ENCODE measurements at places on chromosomes 4 and X.

- no peak for DNase-seq
These were observed 70.3 kb downstream of the WFS1 start for GRCh38 chr4:6339818-6340445.

DNA sequence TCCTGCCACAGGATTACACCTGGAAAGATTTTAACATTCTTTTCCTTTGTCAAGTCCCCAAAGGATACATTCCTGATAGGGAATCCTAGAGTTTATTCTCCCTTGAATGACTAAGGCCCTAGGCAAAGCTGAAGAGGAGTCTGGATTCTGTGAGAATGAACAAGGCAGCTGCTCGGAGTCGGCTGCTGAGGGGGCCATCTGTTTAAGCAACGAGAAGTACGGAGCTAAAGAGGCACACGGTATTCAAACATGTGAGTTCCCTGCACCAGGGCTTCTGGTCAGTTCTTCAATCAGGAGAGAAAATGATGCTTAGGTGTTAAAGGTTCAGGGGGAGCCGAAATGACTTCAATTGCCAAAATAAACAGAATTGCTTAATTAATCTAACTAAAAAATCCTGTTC is 97.6 kb downstream of the MGST2 start:
- no peak for DNase-seq

DNA sequence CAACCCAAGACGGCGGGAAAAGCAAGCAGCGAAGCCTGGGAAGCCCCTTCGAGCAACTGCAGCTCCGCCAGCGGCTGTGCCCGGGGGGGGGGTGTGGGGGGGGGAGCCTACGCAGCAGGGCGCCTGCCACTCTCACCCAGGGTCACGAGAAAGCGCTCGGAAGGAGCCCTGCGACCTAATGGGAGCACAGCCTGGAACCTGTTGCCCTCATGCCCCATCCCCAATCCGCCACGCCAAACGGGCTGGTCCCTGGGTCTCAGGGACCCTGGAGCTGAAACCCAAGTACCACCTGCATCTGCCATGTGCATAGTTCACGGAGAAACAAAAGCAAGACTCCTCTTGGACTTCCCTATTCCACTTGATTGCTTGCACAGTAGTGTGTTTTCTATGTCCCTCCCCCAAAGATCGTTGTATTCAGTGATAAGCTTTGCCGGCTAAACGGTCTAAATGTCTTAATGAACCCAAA is 359 bp upstream of the GAB3 start:
- DNase-seq: no peak

DNA sequence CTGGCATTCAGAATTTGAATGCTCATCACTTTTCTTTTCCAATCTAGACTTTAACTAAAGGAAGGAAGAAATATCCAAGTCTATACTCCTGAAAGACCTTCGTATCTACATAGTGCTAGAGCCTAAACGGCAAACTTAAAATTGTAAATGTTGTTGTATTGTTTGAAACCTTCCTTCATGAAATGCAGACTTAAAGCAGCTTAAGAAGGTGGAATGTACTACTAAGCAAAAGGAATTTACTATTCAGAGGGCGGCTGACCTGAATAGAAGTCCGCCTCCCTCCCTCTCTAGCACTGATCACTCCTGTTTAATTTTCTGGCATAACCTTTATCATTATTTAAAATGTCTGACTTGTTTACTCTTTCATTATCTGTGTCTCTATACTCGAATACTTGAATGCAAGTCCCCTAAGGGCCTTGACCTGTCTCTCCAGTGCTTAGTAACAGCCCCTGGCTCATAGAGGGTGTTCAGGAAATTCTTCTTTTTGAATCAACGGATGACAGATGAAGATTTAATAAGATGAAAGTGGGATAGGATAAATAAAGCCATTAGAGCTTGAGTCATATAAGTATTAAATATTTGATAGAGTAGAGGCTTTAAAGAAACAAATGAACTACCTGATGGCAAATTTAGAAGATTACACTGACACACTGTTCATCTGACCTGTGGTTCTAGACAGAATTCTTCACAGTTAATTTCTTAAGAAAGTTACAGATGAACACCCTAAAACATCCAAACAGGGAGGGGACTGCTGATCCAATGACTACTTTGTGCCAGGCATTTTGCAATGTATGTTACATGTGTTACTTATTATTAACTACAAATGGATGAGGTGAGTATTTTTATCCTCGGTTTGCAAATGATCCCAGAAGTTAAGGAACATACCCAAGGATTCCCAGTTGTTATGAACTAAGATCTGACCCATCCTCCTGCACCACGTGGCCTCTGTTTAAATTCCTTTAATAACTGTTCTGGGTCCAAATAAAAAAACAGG is 20.2 kb upstream of the RBPJ start:
- DNase-seq: no peak

GRCh38 chr4:42391981-42392380 is 5.3 kb upstream of the SHISA3 start:
- no peak for DNase-seq

GRCh38 chrX:1476682-1477081 is 24.0 kb upstream of the ASMTL start:
- peak; percentile 0 for DNase-seq

DNA sequence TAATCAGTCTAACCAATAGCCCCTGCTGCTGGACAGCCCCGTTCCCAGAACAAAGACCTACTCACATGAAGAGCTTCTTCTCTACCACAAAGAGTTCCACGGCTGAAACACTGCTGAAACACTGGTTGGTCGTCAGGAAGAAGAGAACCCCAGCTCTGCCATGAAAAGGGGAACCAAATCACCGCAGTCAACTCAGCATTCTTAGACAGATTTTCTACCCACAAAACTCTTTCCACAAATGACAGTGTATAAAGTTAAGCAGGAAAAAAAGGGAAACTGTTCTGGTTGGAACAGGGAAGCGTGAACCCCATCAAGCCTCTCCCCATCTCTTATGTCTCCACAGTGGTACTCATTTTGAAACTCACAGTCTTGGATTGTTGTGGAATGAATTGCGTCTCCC is 57.3 kb downstream of the ABCG2 start:
- no peak for DNase-seq

DNA sequence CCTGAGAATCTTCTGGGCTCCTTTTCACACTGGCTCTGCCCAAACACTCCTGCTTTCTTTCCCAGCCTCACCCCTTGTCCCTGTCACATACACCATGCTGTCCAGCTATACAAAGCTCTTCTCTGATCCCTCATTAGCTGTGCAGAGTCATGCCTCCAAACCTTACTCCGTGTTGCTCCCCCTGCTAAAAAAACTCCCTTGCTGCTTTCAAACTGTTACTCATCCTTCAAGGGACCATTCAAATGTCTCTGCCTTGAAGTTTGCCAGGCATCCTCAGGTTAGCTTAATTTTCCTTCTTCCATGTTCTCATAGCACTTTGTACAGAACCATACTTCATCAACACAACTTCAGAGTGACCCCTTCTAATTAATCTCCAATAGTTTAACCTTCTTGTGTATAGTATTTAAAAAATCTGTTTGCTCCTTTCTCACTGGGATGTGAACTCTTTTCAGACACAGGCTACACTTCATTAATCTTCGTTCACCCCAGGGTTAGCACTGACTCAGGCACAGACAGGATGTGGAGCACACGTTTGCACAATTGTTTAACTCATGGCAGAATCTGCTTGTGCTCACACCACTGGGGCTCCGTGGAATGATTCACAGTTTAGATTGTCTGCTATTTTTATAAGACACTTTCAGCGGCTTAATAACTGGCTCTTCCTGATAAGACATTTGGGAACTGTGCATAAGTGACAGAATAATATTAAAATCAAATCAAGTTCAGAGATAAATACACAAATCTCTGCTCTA is 21.4 kb upstream of the SEL1L3 start:
- no peak for DNase-seq

DNA sequence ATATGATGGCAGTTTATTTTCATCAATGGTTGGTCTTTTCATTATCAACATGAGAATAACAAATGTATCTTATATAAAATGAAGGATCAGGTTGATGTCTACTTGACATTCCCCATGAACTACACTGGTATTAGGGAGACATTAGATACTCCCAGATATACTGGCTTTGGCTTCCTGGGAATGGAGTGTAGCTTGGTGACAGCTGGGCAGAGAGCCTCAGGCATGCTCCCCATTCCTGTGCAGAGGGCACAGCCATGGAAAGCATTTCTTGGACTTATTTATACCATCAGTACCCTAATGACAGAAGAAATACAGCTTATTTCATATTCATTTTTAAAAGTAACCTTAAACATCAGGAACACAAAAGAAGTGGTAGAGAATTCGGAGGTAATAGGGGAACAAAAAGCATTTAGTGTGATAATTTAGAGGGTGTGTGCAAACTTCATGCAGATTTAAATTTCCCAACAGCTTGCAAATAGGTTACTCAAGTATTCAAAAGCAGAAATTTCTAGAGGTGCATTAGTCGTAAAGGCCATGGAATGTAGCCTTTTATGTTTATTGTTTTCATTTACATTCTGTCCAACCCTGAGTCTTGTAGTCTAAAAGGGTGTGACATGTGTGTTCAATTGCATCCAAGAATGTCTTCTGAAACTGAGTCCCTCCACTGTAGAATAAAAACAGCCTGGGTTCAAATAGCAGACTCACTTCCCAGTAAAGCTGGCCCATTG is 573.8 kb downstream of the KCNIP4 start:
- no peak for DNase-seq

DNA sequence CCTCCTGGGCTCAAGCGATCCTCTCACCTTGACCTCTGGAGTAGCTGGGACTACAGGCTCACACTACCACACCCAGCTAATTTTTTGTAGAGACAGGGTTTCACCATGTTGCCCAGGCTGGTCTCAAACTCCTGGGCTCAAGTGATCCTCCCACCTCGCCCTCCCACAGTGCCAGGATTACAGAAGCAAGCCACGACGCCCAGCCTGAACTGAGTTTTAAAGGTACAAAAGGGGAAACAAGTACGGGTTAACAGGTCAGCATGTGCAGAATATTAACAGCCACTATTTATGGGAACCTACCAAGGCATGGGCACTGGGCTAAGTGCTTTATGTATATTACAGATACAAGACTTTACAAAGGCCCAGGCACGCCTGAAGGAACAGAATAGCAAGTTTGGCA is 164.3 kb upstream of the GPC4 start:
- no peak for DNase-seq

DNA sequence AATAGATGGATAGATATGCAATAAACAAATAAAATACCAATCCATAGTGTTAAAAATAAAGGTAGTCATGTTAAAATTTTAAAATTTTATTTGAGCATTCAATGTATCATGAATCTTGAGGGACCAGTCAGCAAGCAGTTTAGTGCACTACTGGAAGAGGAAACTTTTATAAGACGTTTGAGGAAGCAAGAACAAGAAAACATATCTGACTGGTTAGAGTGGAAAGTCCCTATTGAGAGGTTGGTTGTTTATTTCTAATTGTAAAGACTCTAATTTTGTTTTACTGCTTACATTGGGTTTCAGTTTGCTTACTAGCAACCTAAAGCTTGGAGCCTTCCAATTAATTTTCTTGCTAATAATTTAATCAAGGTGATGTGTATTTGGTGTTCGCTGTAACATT is 786.2 kb downstream of the RAB28 start:
- no peak for DNase-seq

DNA sequence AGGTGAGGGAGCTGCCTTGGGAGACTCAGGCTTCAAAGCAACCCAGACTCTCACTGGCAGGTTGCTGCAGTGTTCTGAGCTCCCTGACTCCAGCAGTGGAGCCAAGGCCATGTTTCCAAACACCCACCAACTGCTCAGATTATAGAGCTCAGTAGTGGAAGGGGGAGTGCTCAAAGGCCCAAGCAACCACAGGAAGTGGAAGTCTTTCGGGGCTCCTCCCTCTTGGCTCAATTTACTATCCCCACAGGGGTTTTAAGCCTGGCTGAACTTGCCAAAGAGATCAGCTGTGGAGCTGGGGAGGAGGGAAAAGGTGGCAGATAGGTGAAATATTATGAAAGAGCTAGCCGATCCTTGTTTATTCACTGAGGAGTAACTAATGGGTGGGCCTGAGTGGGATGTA is 82.5 kb downstream of the HPRT1 start:
- no peak for DNase-seq

DNA sequence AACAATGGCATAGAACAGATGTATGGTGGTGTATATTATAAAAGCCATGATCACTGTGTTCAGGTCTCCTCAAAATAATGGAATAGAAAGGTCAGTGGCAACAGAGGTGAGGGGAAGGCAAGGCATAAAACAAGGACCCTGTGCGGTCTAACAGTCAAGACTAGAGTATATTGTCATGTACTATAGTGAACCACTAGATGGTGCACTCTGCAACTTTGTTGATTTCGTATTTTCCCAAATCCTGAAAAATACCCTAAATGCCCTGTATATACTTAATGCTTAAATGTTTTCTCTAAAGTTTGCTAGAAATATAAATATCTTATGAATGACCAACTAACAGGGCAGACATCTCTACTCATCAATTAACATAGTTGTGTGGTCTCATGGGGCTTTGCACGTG is 453.0 kb downstream of the PCDH11X start:
- no peak for DNase-seq

- DNase-seq: no peak
These were observed 63.3 kb downstream of the MOSPD2 start for GRCh38 chrX:14936561-14936960.
